ENCODE measurements at places on chromosomes 11 and 22.

DNA sequence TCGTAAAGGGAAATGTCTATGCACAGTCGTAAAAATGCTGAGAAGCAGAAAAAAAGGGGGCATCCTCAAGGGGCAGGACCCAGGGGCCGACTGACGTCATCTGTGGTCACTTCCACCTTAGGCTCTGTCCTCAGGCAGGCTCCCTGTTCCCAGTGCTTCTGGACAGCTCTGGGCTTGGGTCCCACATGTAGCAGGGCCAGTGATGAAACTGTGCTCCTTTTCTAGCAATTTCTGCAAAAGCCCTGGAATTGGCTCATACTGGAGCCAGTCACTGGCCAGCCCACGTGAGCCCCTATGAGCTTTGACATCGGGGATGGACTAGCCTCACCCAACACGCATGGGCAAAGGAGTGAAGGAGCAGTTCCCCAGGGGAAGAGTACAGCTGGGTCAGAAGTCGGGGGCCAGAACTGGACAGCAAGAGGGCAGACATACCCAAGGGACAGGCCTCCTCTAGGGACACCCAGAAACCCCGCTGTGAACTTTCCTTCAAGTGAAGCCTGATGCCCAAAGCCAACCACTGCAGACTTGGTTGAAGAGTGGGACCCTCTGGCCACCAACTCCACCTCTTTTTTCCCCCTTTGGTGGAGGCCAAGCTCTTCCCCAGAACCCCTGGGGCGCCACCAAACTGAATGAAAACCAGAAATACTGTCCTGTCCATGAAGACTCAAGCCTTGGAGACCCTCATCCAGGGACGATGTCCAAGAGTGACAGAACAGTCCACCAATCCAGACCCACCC is 1349.0 kb downstream of the BRD1 start:
- no peak for DNase-seq

GRCh38 chr11:117837791-117838190 is 13.2 kb upstream of the FXYD2 start:
- no peak for DNase-seq

- DNase-seq = no peak
Measured at GRCh38 chr22:49014227-49015201, 813.2 kb downstream of the BRD1 start.

DNA sequence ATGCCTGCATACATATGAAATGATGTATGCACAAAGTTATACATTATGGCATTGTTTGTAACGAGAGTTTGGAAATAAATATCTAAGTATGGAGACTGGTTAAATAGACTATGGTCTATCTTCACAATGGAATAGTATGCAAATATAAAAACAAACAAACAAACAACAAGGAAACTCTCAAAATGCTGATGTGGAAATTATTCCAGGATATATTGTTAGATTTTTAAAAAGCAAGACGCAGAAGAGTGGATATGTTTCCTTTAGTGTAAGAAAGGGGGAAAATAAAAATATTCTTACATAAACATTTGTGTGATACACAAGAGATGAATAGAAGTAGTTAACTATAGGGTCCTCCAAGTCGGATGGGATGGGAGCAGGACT is 10.8 kb upstream of the CRKL start:
- DNase-seq = no peak

DNA sequence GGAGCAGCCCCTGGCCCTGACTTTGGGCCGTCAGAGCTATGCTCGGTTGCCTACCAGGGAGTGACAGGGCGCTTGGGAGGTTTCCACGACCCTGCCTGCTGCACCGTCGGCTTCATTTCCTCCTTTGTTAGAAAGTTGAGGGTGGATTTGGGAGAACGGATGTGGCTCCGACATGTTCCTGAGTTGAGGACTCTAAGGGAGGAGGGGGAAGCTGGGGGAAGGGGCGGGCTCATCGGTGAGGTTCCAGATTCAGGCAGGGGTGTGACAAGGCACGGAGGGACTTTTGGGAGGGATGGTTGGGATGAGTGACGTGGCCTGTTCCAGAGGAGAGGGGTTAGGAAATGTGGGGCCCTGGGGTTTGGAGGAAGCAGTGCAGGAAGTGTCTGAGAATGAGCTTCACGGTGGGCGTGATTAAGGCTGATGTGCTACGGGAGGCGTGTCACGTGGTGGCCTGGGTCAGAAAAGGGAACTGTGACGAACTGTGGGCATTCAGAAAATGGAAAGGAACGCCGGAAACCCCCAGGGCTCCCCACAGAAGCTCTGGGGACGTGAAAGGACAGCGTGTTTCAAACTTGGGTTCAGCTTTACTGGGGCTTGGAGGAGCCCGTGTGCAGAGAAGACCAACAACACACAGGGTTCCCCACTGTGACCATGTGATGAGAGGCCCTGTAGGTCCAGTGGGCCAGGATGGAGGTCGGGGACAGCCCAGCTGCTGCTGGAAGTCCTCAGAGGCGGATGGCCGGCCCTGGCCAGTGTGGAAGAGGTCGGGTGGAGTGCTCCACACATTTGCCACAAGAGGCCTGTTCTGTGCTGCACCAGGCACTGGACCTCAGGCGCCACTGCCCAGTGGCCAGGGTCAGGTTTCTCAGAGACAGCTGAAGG is 2.8 kb downstream of the PARVB start:
- peak; percentile 93 for DNase-seq

DNA sequence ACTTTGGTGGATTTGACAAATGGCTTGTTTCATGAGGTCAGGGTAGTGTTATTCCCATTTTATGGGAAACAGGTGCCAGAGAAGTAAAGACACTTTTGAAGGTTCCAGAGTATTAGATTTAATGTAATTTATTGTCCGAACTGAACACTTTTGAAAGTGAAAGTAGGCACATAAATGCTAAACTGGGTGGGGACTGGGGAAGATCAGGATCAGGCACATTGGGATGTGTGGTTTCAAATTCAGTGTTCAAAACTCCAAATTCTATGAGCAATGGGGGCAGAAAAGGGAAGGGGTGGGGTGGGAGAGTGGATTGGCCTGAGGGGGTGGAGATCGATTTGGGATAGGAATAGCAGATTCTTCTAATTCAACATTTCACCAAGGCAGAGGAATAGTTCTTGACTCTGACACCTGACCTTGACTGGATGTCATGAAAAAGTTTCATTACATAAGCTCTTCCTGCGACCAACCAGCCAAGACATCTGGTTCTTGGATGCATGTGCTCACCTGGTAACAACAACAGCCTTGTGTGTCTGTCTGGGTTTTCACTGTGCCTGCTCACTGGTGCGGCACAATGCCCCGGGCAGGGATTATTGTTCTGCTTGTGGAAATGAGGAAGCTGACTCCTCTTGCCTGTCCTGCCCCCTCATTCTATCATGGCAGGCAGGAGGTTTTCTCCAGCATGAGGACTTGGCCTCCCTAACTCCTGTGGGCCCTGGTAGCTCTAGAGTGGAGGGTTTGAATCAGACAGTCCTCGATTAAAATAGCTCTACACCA is 10.8 kb downstream of the PPFIBP2 start:
- DNase-seq = no peak

DNA sequence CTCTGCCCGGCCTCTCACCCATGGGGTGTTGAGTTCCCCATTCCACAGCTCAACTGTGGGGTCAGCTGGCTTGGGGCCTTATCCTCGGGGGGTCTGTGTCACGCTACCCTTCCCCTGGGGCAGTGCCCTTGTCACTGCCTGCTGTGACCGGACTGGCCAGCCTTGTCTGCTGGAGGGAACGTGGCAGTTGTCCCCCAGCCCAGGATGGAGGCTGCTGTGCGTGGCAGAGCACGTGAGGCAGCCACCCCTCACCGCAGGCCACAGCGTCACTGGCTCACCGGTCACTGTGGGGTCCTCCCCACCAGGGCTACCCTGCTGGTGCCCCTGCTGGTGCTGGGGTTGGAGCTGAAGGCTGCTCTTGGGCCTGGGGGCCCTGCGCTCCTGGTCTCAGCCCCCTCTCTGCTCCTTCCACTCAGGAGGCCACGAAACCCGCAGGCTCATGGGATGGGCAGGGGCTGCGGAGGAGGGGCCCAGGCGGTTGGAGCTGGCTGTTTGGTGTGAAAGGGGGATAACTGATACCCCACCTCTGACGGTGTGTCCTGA is 13.4 kb downstream of the BRSK2 start:
- no peak for DNase-seq

- DNase-seq = peak; percentile 9
Measured at GRCh38 chr11:9004183-9004926, 554 bp upstream of the NRIP3 start.

DNA sequence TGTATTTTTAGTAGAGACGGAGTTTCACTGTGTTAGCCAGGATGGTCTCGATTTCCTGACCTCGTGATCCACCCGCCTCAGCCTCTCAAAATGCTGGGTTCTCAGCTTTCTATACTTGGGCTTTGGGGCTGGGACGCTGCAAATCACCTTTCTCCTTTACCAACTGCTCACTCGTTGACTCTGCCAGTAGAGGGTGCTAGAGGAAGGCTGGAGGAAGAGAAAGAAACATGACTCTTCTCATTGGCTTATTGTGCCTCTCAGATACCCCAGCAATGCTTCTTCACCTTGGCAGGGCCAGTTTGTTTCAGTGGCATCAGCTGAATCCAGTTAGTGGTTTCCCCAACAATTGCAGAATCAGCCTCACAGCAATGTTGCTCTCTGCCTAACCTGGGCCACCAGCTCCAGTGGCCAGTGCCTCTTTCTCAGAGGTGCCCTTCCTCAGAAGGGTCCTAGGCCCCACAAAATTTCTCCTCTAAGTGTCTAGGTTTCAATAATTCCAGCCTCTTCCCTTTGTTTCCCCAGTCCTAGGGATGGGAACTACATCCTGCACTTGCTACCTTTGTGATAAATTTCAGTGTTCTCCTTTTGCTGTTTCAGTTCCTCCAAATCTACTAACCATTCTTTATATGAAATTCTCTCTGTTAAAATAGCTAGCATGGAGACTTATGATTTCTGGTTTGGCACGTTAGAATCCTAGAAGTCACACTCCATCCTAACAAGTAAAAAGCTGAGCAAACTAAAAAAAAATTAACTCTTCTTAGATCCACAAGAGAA is 71.5 kb upstream of the VSTM5 start:
- peak; percentile 44 for DNase-seq

GRCh38 chr22:26362471-26362870 is 66.6 kb upstream of the ASPHD2 start:
- no peak for DNase-seq

GRCh38 chr11:46599340-46600193 is 5.7 kb upstream of the AMBRA1 start:
- no peak for DNase-seq
